ENCODE measurements at places on chromosomes 7 and 10.

- no peak for DNase-seq
Measured at GRCh38 chr7:76257973-76258372, 44.5 kb upstream of the HSPB1 start.

GRCh38 chr10:126058507-126058906 is 162.1 kb downstream of the FANK1 start:
- DNase-seq = no peak

GRCh38 chr10:3785251-3785850 is 342 bp upstream of the KLF6 start:
- DNase-seq = peak; percentile 99

- no peak for DNase-seq
Measured at GRCh38 chr7:136179154-136179553, 202.0 kb upstream of the MTPN start.

- no peak for DNase-seq
Measured at GRCh38 chr10:121157998-121158397, 306.8 kb downstream of the WDR11 start.

DNA sequence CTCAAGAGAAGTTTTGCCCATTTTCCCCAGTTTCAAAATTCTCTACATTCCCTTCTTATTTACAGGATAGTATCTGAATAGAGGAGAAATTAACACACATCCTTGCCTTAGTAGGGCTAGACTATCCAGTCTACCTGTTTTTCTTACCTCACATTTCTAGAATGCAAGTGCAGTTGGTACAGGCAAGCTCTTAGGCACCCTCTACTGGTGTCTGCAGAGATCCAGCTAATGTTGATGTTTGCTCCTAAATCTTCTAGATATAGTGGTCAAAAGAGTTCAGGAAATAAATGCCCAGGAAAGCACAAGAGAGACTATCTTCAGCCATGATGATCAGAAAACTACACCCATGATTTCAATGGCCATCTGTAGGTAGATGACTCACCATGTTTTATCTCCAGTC is 205.3 kb downstream of the HTR7 start:
- DNase-seq = no peak

DNA sequence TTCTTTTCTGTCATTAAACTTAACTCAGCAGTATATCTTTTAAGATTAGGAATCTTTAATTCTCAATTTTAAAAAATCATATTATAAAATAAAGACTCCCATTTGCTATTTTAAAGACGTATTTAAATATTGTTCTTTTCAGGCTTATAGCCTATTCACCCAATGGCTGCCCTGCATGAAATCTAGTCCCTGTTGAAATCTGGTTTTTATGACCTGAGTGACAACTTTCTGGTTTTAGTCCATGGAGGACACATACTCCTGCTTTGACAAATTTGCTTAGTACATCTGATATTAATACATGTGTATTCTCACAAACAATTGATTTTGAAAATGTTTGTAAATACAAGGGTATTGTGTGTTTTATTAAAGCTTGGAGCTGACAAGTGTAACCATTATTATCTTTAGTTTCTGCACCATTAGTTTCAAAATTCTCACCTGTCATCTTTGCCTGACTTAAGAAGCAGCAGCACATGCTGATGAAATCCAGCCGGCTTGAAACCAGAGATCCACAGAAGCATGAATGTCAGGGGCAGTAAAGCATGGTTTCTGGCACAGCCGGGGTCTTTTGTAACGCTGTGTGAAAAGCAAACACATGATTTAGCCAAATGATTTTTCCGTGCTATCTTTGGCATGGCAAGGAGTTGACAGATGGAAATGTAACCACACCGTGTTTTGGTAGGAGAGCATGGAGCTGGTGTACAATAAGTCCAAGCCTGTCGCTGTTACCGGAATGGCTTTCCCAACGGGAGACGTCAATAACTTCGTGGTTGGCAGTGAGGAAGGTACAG is 262.8 kb downstream of the DYNC1I1 start:
- no peak for DNase-seq

DNA sequence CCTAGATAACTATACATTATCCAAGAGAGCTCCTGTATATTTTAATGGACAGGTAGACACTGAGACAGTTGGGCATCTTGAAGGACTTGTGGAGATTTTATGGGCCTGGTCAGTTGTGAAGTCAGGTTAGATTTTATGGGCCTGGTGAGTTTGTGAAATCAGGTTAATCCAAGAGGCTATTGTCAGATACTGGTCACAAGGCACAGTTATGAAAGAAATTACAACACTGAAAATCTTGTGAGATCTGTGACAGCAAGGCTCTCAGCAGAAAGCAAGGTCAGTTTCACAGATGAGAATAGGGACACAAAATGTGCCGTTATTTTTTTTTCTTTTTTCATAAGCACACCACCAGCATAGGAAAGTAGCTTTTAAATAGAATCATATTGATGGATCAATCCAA is 167.6 kb downstream of the VTI1A start:
- no peak for DNase-seq

GRCh38 chr10:10726101-10726500 is 291.6 kb upstream of the CELF2 start:
- DNase-seq = no peak

- no peak for DNase-seq
Measured at GRCh38 chr7:122942059-122942458, 53.4 kb downstream of the TAS2R16 start.

- no peak for DNase-seq
Measured at GRCh38 chr10:104527013-104527412, 114.1 kb upstream of the SORCS3 start.
